Stimulated activated CD4-positive, alpha-beta T cell treated with anti-CD3 and anti-CD28 coated beads, Interleukin-12 subunit alpha, Interleukin-12 subunit beta, amount 100 ng/mL, for 24 hours (primary cell): ENCODE measurements at places on chromosomes 16 and 17.

GRCh38 chr17:31425282-31426040 lies 34.0 kb downstream of the RAB11FIP4 start:
- no peak for DNase-seq

GRCh38 chr17:81684442-81684911 lies 666 bp downstream of the HGS start:
- DNase-seq, result no peak

GRCh38 chr17:21278450-21279197 lies 5.9 kb upstream of the MAP2K3 start:
- DNase-seq, result no peak

GRCh38 chr17:31269578-31269983 lies 27.5 kb downstream of the OMG start:
- no peak for DNase-seq

DNA sequence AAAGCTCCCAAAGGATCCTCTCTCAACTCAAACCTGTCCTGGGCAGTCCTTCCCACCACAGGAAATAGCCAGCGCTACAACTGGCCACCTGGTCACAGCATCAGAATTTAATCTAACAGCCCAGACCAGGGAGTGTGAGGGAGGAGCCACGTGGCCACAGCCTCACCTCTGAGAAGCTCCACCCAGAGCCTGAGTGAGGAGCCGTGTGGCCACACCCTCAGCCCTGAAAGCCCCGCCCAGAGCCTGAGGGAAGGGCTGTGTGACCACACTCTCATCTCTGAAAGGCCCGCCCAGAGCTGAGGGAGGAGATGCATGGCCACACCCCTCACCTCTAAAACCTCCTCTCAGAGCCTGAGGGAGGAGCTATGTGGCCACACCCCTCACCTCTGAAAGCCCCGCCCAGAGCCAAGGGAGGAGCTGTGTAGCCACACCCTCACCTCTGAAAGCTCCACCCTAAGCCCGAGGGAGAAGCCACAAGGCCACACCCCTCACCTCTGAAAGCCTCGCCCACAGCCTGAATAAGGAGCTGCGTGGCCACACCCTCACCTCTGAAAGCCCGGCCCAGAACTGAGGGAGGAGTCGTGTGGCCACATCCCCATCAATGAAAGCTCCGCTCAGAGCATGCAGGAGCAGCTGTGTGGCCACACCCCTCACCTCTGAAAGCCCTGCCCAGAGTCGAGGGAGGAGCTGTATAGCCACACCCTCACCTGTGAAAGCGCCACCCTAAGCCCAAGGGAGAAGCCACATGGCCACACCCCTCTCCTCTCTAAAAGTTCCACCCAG lies 28.6 kb downstream of the SLC38A8 start:
- peak; percentile 15 for DNase-seq

DNA sequence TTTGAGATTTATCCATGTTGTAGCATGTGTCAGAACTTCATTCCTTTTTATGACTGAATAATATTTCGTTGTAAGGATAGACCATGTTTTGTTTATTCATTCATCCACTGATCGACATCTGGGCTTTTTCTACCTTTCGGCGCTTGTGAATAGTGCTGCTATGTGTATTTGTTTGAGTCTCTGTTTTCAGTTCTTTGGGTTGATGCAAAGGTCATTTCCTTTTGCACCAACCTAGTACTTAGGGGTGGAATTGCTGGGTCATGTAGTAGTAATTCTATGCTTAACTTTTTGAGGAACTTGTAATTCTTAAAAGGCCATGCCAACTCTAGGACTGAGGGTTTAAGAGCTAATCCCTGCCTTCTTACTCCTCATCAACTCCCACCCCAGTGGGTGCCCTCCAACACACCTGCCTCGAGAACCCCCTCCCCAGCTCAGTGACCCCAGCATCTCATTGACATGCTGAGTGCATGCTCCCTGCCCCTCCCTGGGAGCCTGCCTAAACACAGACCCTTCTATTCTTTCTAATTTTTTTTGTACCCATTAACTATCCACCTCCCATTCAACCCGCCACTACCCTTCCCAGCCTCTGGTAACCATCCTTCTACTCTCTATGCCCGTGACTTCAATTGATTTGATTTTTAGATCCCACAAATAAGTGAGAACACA lies 51.2 kb downstream of the ABAT start:
- no peak for DNase-seq

GRCh38 chr17:27526604-27527002 lies 70.4 kb downstream of the KSR1 start:
- DNase-seq, result no peak

DNA sequence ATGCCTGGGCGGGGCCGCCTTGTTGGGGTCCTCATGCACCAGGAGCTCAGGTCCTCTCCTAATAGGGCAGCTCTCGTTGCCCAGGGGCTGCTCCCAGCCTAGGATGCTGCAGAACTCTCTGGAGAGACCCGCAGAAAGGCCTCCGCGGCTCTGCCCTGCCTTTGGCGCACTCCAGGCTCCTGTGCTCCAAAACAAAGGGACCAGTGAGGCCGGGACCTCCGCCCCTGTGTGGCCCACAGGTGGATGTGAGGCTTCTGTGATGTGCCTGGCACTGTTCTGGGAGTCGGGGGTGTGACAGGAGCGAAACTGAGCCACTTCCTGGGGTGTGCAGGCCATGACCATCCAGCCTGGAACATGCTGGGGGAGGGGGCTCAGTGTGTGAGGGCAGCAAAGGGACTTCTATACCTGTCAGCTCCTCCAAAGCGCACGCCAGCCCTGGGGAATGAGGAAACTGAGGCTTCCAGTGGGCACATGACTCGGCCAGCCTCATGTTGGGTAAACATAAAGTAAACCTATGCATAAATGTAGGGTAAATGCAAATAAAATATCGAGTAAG lies 153.2 kb downstream of the IRF8 start:
- no peak for DNase-seq
